Hematopoietic multipotent progenitor cell treated with erythropoietin and hydrocortisone succinate and interleukin-3 and kit ligand, for 15 days (in vitro differentiated cells): ENCODE measurements at places on chromosomes 6 and 20.

- DNase-seq, result peak; percentile 66
These were observed 32.8 kb upstream of the BCAS1 start for GRCh38 chr20:54103067-54103761.

DNA sequence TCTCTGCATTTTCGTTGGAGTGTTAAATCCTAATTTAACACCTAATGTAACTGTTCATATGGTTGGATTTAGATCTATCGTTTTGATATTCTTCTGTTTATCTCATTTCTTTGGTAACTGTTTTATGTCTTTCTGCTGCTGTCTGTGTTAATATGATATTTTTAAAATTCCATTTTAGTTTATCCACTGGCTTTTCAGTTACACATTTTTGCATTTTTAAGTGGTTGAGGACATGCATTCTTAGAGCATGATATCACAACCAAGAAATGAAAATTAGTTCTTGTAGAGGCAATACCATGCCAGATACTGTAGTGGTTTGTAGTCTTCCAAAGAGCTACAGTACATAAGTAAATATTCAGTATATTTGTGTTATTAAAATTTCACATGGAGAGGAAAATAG, 58.6 kb downstream of the LIN28B start:
- DNase-seq, result no peak

DNA sequence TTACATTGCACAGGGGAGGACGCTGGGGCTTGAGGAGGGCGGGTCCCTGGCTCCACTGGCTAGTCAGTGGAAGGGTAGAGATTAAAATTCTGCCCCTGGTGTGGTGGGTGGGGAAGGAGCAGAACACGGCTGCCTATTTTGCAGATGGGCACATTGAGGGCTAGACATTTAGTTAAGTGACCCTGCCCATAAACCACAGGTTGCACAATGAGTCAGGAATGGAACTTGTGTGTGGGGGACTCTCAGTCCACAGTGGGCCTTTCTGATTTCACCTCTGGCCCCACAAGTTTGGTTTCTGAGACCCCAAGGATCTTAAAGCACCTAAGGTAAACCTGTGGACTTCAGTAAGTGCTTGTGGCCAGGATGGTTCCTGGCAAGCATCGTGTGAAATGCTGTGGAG, 22.0 kb upstream of the CCDC167 start:
- DNase-seq, result no peak

- no peak for DNase-seq
These were observed 51.2 kb downstream of the CBFA2T2 start for GRCh38 chr20:33541074-33541473.

DNA sequence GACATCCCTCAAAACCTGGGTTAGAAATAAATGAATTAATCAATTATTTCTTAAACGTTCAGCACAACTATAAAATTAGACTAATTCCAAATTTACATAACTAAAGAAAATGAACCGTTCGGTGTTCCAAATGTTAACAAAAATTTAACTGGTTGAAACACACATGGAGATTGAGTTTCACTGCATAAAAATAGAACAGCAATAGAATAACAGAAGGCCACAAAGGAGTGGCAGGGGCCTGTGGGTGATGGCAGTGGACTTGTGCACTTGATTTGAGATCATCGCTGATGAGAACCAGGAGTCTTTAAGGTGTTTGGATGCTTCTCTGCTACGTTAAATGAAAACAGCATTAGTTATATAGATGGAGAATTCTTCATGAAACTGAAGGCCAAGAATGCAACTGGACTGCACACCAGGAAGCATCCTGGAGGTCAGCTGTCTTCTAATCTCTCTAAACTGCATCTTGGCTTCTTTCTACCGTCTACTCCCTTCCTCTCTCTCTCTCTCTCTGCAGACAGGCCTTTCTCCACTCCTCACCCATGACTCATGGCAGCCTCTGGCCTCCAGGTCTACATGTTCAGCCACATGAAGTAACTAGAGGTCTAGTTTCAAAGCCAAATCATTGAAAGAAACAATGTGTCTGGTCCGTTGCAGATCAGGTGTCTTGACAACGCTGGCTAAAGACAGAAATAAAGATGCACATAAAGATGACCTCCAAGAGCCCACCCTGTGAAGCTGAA, 111.3 kb downstream of the SIM1 start:
- DNase-seq, result no peak

- DNase-seq, result no peak
These were observed 1.8 kb downstream of the LTB start for GRCh38 chr6:31580438-31580740.

GRCh38 chr20:5844063-5844681, 94.0 kb downstream of the SHLD1 start:
- no peak for DNase-seq

DNA sequence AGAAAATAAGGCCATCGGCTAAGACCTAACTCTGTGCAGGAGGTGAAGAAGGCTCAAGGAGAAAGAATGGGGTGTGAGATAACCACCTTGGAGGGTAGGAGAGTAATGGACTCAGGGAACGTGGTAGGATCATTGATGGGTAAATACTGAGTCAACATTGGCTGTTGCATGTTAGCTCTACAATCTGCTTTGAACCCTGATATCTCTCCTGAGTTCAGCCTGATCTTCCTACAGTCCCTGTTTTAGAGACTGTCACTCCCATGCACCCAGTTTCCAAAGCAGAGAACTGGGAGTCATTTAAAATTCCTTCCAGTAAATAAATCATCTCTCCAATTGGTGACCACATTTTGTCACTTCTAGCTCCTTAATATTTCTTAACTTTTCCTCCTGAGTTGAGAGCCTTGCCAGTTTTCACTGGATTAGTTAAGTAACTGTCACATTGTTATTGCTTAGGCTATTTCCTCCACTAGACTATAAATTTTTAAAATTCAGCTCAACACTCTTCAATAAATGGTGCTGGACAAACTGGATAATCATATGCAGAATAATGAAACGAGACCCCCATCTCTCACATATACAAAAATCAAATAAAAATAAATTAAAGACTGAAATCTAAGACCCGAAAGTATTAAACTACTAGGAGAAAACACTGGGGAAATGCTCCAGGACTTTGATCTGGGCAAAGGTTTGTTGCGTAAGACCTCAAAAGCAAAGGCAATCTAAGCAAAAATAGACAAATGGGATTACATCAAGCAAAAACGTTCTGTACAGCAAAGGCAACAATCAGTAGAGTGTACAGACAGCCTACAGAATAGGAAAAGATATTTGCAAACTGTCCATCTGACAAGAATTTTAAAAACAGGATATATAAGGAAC, 138.9 kb upstream of the TMEM170B start:
- DNase-seq, result no peak

- DNase-seq, result no peak
These were observed 405 bp upstream of the RNF182 start for GRCh38 chr6:13924146-13924948.

- no peak for DNase-seq
These were observed 12.0 kb upstream of the TXNDC5 start for GRCh38 chr6:7922596-7922995.

GRCh38 chr6:129590408-129591022, 119.5 kb downstream of the ARHGAP18 start:
- DNase-seq, result no peak

GRCh38 chr6:144575327-144575726, 290.2 kb downstream of the UTRN start:
- no peak for DNase-seq

GRCh38 chr20:45341939-45342854, 6.0 kb downstream of the SDC4 start:
- DNase-seq, result no peak

DNA sequence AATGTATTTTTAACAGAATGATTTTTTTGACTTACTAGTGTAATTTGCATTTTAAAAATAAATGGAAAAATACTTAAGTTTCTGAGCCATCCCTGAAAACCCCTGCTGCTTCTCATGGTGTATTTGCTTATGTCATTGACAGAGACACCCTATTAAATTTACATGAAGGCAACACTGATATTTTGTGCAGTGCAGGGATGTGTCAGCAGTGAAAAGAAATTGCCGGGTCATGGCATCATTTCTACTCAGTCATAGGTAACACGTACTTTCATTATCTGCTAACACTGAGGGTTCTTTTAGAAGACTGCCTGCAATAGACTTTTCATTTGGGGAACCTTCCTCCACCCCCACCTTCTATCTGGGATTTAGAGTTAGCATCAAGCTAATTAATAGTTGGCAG, 136.7 kb upstream of the RNF217 start:
- no peak for DNase-seq

GRCh38 chr20:40954521-40955165, 74.0 kb upstream of the TOP1 start:
- DNase-seq, result no peak

- DNase-seq, result no peak
These were observed 76.2 kb downstream of the ALDH8A1 start for GRCh38 chr6:134873500-134874388.

GRCh38 chr6:29847871-29848630, 20.4 kb downstream of the HLA-G start:
- peak; percentile 77 for DNase-seq

DNA sequence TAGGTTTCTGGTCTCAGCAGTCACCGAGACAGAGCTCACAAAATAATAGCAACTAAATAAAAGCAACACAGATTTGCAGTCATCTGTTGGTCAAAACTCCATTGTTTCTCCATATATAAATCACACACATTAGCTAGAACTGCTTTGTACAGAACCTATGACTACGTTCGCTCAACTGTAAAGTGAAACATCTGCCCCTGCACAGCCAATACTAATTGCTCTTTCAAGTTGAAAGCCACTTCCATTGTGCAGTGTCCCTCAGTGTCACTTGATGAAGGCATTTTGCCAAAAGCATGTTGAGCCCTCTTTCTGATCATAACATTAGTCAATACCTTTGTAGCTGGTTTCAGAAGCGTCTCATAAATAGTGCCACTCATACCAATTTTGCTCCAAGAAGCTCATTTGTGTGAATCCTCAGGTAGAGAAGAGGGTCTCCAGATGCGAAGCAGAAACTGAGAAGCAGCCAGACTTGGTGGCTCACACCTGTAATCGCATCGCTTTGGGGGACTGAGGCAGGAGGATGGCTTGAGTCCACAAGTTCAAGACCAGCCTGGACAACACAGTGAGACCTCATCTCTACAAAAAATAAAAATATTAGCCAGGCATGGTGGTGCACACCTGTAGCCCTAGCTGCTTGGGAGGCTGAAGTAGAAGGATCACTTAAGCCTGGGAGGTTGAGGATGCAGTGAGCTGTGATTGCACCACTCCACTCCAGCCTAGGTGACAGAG, 68.9 kb downstream of the PERP start:
- DNase-seq, result no peak

- peak; percentile 55 for DNase-seq
These were observed 26.7 kb upstream of the TTPAL start for GRCh38 chr20:44448753-44449546.

GRCh38 chr6:88266126-88266525, 100.0 kb upstream of the CNR1 start:
- DNase-seq, result no peak

- no peak for DNase-seq
These were observed 97.0 kb downstream of the RREB1 start for GRCh38 chr6:7204726-7205125.

DNA sequence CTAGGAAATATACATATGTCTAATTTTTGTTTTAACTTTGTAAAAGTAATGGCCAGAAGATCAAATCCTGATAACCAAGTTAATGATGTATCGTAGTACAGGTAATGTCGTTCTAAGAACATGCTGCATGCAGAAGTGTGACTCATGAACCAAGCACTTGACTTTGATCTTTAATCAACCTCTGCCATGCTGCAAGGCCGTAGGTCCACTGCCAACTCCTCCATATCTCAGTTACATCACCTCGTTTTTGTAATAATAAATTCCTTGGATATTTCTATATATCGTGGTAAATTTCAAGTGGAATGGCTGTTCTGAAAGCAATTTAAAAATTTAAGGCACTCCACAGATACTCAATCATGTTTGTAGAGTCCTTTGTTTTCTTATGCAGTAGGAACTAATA, 771.7 kb downstream of the EPHA7 start:
- no peak for DNase-seq
